ENCODE measurements at places on chromosomes 6 and 20.
A peak's percentile ranks its signal among the peaks of the same experiment; 100 is the strongest.

DNA sequence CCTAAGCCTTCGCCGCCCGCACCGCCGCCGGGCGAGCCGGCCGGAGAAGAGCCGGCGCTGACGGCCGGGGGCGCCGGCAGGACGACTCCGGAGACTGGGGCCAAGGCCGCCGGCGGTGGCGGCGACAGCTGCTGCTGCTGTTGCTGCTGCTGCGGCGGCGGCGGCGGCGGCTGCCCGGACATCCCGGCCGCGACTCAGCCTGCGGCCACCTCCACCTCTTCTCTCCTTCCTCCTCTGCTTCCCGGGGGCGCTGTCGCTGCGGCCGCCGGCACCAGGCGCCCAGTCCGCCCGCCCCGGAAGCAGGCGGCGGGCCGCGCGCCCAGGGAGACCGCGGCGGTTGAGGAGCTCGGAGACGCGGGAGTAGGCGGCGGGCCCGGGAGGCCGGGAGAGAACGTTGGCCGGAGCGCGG lies 307 bp downstream of the RANBP9 start:
- DNase-seq: no peak

GRCh38 chr6:163725008-163725941 lies 310.8 kb downstream of the QKI start:
- DNase-seq: no peak

DNA sequence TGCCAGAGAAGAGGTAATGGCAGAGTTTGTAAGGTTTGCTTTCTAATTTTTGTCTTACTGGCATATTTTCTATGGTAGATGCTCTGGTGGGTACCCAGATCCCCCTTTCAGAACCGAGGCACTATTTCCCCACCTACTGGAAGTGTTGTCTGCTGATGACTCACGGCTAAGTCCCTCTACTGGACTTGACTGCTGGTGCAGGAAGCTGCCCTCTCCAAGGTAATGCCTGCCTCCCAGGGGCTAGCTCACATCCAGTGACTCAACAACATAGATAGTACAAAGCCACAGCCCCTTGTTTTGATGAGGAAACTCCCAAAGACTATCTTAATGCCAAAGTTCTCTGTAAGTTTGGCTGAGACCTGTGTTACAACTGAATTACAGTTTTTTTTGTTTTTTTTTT lies 285.4 kb upstream of the FLRT3 start:
- no peak for DNase-seq

GRCh38 chr20:6959900-6960312 lies 192.4 kb downstream of the BMP2 start:
- no peak for DNase-seq

GRCh38 chr6:135411339-135411738 lies 86.2 kb downstream of the AHI1 start:
- DNase-seq: no peak

DNA sequence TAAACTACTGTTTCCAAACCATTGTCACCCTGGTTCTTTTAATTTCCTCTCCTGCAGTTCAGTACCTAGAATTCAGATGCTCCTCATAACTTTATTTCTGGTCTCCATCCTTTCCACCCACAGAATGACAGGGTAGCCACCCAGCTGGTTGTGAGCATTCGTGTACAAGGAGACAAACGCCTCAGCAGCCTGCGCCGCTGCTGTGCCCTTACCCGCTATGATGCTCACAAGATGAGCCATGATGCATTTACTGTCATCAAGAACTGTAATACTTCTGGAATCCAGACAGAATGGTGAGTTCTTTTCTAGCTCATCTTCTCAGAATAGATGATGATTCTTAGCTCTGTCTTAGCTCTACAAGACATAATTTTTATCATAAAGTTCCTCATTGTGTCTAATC lies 18.6 kb downstream of the GTPBP2 start:
- DNase-seq: no peak

GRCh38 chr20:23128461-23129125 lies 42.5 kb upstream of the CD93 start:
- DNase-seq: no peak

DNA sequence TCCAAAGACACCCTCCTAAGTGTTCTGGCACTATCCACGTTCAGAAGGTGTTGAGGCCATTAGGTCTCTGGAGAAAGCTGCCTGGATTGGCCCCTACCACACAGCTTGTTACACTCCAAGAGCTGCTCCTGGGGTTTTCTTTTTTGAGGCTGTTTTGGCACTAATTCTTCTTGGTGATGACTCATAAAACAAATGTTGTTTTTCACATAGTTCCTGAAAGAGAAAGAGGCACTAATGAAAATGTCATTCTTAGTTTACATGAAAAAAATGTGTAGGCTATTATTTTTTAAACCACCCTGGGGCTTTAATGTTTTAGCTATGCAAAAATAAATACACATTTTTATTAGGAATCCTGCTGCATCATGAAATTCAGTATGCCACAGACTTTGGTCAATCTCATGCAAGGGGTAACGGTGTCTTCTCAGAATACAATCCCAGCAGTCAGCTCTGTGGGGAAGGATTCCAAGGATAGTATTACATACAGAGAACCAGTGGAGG lies 38.1 kb downstream of the TBPL1 start:
- no peak for DNase-seq

DNA sequence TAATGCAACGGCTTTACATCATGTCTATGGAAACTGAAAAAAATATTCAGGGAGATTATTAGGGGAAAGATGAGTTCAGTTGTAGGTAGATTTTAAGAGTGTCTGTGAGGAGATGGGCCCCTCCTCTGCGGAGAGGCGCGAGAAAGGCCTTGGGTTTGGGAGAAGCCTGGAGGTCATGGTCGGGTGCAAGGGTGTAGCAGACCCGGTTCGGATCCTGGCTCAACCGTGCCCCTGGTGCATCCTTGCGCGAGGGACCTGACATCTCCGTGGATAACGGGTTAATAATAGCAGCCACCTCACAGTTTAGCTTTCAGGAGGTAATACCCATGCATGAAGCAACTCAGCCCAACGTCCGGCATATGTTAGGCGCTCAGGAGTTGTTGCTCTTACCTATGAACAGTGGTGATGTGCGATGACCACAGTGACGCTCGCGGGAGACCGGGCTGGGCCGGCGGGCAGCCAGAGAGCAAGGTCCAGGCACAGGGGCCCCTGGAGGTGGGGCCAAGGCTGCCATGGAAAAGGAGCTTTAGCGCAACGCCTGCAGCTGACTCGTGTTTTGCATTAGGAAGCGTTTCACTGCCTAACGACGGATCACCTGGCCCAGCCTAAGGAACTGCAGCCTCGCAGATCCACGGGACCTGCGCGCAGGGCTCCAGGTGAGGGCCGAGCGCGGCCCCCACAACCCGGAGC lies 146.4 kb upstream of the ARID1B start:
- no peak for DNase-seq

DNA sequence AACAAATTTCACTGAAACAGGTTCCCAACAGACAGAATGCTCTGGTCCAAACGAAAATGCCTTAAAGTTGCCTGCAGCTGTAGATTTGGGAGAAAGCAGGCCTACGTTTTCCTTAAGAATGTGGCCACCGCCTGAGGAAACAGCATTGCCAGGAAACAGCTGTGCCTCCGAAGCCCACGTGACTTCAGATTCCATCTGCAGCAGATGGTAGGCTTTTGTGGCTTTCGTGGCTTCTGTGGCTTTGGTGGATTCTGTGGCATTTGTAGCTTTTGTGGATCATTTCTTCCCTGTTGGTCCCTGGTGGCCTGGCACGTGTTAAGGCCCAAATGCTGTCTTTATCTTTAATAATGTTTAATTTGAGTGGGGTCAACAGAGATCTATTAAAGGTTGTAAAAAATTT lies 222.9 kb downstream of the TTLL2 start:
- DNase-seq: no peak

GRCh38 chr6:4636881-4637224 lies 139.4 kb upstream of the CDYL start:
- DNase-seq: no peak

GRCh38 chr6:44054721-44055559 lies 72.3 kb downstream of the MRPL14 start:
- no peak for DNase-seq

DNA sequence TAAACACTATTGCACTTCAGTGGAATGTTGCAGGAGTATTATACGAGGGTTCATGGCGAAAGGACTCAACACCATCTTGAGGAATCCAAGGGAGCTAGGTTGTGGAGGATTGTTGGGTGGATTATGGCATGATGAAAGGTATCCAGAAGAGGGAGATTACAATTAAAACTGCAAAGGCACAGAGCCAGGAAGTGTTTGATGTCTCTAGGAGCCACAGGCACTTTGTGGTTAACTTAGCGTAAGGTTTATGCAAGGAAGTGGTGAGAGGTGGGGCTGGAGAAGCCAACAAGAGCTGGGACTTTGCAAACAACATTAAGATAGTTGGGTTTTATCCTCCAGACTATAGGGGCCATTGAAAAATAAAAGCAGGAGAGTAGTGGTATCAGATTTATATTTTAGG lies 86.6 kb upstream of the TPD52L1 start:
- DNase-seq: no peak

DNA sequence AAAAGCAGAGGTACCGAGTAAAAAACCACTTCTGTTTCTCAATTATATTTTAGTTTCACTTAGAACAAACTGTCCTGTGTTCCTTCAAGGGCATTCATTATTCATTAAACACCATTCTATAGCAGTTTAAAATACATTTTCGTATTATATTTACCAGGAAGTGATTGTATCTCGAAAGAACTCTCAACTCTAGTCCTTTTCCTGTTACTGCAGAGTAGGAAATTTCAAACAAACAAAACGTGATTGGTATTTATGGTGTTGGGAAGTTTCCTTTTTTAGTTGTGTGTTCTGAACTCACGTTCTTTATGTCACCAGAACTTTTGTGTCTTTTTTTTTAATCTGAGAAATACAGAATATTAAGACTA lies 139.5 kb upstream of the BTBD3 start:
- DNase-seq: no peak

GRCh38 chr6:88605271-88605670 lies 358.1 kb downstream of the RNGTT start:
- no peak for DNase-seq

DNA sequence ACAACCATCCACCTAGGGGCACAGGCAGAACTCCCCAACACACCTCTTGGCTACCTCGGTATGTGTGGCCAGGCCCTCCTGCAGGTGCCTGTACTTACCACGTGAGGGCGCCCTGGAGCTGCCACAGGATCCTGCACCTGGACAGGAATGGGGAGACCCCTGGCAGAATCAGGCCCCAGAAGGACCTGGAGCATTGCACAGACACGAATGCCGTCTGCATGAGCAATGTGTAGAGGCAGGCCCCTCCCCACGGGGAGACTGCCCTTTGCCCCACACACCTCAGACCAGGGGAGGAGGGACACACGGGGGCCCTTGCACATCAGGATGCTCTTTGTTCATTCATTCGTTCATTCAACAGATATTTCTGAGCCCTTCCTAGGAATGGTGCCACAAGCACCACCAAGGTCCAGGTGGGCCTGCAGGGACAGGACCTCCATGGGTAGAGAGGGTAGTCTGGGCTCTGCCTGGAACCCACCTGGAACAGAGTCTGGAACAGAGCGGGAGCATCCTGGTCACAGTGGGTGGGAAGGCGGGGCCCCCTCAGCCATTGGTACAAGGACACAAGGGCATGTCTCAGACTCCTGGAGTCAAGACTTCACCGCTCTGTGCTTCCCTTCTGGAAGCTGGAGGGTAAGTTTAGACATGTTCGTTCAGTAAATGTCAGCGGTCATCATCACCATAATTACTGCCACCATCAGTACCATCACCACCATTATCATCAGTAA lies 32.3 kb downstream of the YTHDF1 start:
- peak; percentile 52 for DNase-seq

GRCh38 chr6:115773741-115774140 lies 286.9 kb downstream of the FRK start:
- DNase-seq: no peak

DNA sequence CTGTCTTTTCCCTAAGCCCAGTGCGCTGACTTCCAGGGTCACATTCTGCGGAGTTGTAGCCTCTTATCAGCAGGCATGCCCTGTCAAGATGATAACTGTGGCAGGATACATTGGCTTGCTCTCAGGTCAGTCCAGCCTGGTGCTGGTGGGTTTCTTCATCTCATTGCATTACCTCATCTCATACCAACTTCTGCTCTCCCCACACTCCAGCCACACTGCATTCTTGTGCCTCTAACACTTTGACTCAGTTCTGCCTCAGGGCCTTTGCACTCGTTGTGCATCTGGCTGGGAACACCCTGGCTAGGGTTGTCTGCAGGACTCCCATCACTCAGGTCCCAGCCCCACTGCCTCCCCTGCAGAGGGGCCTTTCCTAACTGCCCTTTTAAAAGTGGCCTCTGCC lies 110.3 kb upstream of the BACH2 start:
- no peak for DNase-seq

DNA sequence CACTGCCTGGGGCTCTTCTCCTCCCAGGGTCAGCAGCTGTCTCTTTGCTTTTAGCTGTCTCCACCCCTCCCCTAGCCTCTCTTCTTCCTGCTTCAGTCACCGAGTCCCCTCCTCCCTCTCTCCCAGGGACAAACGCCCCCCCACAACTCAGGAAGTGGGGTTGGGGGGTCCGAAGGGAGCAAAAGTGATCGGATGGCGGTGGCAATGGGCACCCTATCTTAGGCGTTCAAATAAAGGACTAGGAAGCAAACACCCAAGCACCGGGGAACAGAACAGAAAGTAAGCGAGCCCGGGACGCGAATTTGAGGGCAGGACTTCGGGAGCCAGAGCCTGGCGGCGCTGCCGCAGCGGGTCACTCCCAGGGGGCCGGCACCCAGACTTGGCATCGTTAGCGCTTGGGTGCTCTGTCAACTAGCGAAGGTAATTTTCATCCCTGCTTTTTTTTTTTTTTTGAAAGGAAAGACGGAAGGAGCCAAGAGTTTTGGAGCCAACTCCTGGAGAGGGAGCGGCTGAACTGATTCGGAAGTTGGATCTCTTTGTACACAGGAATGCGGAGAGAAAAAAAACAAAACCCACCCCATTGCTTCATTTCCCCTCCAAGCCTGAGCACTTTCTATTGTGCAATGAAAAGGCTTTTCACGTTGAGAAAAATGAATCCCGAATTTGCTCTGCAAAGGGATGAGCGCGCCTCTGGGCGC lies 815 bp upstream of the ITPR3 start:
- peak; percentile 26 for DNase-seq

DNA sequence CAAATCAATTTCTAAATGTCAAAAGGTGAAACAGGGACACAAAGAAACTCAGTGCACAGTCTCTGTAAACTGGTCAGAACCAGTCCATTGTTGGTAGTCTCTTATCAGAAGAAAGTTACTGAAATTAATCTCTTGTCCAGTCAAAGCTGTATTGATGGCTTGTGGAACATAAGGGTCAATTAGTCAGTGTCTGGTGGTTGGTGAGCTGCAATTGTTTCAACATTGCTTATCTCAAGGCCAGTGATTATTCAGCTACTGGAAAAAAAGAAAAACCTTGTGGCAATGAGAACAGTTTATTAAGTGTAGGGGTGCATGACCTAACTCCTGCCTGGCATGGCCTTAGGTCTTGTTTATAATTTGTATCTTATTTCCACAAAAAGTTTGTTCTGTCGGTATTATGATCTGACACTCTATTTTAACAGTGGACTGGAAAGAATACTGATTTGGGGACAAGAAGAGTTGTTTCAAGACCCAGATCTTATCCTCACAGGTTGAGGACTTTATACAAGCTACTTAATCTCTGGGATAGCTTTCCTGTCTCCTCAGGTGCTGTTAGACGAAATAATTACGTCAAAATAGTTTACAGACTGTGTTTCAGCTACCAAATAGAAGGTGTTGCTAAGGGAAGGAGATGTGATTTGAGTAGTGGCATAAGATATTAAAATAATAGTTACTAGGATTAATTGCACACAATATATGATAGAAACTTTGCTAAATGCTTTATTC lies 520.0 kb upstream of the IRAK1BP1 start:
- DNase-seq: no peak

GRCh38 chr6:55866128-55866527 lies 9.3 kb downstream of the BMP5 start:
- no peak for DNase-seq

- no peak for DNase-seq
Observed at GRCh38 chr6:113184736-113185135, 672.4 kb upstream of the MARCKS start.

Data from stimulated activated CD4-positive, alpha-beta T cell treated with anti-CD3 and anti-CD28 coated beads, Interleukin-4, amount 100 ng/mL, for 1 hour (primary cell).